ENCODE measurements at places on chromosomes 11 and 22.

DNA sequence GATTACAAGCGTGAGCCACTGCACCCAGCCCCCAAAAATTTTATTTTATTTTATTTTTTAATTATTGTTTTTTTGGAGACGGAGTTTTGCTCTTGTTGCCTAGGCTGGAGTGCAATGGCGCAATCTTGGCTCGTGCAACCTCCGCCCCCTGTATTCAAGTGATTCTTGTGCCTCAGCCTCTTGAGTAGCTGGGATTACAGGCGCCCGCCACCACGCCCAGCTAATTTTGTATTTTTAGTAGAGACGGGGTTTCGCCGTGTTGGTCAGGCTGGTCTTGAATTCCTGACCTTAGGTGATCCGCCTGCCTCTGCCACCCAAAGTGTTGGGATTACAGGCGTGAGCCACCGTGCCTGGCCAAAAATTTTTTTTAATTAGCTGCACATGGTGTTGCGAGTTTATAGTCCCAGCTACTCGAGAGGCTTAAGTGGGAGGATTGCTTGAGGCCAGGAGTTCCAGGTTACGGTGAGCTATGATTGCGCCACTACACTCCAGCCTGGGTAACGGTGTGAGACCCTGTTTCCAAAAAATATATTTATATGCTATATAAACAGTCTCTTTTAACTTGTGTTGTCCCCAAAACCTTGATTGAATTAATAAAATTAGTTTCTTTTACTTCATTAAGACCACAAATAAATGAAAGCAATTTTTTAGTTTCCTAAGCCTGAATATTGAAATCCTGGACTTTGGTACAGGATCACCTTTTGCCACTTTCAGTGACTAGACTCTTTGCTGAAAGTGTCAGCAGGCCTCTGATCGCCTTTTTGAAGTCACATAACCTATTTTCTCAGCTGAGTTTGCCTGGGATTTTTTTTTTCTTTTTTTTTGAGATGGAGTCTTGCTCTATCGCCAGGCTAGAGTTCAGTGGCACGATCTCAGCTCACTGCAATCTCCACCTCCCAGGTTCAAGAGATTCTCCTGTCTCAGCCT, 16.2 kb downstream of the ATG13 start:
- no peak for DNase-seq

- DNase-seq = no peak
Measured at GRCh38 chr22:26904483-26904882, 247.1 kb downstream of the MIAT start.

DNA sequence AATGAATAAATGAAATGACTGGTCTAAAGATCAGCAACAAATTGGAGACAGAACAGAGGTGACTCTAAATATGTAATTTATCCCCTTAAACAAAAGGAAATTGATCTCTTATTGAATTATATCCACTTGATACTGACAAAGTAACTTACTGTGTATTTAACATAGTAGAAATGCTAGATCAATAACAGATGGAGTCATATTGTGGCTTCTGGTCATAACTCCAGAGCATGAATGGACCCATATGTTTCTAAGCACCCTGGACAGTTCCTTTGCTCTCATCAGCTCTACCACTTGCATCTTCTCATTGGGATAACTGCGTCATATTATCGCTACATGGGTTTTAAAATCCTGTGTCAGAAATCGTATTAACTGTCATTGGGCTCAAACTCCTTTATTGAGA, 222.3 kb downstream of the ETS1 start:
- DNase-seq = no peak

DNA sequence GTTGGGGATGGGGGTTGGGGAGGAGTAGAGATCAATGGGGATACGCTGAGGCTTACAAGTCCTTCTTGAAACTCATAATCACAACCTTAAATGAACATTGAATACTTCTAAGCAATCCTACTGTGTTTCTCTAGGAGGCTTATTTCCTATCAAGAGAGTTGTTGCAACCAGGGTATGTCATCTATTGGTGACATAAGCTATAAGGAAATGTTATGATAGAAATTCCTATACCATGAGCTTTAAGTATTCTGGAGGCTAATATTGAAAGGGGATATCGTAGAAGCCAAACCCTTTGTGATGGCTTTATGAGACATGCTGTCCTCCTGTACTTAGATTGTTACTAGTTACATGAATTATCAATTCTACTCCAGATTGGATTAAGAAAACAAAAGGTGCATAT, 72.9 kb downstream of the DKK3 start:
- DNase-seq = no peak

DNA sequence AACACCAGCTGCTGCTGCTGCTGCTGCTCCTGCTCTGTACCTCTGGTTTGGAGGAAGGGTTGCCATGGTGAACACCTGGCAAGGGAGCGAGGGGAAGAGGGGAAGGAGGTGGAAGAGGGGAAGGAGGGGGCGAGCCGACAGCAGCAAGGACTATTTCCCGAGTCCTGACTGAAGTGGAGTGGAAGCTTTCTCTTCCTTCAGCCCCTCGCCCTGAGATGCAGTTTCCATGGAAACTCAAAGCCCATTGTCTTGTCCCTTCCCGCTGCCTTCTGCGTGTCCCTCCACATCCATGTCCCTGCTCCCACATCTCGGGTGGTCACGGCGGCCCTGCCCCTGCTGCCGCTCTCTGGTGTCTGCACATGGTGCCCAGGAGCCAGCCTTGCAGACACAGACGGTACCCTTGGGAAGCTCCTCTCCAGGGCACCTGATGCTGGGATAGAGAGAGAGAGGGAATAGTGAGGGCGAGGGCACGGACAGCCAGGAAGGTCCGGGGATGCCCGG, 28.6 kb downstream of the FAM83F start:
- DNase-seq = no peak

DNA sequence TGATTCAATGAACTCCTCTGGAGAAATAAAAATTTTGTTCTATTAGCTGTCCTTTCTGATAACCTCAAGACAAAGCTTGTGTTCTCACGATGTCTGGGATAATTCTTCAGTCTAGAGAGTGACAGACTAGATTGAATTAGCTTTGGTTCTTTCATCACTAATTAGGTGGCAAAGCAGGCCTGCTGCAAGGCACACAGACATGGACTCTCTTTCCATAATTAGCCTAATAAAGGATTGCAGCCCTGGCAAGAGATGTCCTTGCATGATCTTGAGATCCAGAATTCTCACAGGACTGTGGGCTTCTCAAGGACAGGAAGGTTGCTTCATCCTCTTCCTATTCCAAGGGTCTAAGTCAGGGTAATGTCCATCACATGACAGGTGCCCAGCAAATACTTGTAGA, 245.6 kb upstream of the ZC3H12C start:
- no peak for DNase-seq

DNA sequence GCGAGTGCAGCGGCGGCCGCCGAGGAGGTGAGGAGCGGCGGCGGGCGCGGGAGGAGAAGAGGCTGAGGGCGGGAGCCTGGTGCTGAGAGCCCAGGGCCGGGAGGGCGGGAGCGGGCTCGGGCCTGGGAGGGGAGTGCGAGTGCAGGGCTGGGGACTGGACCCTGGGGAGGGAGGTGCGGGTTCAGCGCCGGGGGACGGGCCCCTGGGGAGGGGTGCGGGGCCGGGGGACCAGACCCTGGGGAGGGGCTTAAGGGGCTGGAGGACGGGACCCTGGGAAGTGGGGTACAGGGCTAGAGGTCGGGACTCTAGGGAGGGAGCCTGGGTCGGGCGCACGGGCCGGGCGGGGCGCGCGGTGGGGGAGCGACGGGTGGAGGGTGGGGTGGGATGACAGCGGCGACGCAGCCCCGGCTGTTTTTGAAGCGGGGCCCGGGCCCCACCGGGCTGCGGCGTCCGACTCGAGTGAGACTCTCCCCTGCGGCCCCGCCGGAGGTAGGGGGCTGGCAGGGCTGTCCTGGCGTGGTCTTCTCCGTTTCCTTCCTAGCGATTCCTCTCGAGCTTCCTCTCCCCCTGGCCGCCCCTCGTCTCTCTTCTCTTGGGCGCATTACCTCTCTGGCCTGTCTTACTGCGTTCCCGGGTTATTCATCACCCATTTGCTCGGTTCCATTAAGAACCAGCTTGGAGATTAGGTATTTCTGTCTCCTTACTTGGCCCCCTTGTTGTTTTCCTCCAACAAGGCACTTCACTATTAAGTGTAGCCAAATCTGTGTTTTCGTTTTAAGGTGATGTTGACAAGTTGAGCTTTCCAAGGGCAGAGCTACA, 754 bp downstream of the NUP50 start:
- no peak for DNase-seq

DNA sequence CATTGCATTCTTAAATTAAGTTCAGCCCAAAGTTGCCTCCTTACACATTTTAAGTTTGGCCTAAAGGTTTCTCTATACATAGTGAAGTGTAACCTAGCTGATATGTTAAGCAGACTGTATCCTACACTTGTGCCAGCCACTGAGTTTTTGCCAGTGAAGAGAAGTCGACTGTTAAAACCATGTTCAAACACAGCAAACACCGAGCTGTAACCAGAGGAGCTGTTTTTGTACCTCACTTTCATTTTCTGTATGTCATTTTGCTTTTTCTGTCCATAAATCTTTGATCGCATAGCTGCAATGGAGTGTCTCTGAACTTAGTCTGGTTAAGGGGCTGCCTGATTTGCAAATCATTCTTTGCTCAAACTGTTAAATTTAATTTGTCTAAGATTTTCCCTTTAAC, 403.7 kb downstream of the LUZP2 start:
- DNase-seq = no peak

DNA sequence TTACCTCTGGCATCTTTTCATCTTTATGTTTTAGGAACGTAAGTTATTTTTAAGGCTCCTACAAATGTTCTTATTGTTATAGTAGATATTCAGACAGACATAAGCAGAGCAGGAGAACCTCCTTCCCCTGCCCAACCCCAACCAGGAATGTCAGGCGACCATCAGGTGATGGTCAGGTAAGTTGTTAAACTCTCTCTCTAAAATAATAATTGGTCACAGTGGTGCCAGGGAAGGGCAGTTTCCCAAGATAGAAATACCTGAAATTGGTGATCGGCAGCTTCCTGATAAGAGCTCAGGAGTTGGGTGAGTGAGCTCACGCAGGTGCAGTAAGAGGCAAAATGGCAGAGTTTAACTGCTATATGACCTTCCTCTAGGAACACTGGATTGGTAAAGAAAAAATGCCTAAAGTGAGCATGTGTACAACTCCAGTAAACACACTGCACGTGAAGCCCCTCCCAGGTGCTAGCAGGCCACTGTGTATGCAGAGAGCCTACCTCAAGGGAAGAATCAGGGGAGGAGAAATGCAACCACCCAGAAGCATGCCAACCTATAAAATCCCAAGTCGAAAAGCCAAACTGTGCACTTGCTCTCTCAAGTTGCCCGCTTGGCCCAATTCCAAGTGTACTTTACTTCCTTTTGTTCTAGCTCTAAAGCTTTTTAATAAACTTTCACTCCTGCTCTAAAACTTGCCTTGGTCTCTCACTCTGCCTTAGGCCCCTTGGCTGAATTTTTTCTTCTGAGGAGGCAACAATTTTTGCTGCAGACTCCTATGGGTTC, 273.9 kb downstream of the SBF2 start:
- DNase-seq = no peak

GRCh38 chr11:10366568-10367331, 61.9 kb downstream of the ADM start:
- peak; percentile 86 for DNase-seq

DNA sequence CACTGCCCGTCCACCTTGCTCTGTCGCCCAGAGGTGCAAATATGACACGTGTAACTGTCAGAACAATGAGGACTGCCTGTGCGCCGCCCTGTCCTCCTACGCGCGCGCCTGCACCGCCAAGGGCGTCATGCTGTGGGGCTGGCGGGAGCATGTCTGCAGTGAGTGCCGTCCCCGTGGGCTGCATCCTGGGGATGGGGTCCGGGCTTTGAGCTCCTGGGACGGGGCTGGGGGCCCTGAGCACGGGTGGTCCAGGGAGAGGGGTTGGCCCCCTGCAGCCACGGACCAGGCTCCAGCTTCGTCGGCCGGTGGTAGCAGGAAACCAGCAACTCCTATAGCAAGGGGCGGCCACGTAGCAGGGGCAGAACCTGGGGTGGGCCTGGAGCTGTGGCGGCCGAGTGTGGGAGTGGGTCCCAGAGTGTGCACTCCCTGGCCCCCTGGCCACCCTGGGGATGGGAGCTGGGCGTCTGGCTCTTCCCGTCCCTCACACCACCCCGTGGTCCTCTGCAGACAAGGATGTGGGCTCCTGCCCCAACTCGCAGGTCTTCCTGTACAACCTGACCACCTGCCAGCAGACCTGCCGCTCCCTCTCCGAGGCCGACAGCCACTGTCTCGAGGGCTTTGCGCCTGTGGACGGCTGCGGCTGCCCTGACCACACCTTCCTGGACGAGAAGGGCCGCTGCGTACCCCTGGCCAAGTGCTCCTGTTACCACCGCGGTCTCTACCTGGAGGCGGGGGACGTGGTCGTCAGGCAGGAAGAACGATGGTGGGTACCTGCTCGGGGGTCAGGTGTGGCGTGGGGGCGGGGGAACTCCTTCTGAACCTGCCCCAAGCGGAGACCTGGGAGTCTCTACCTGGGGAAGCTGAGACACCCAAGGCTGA, 10.1 kb downstream of the MUC2 start:
- peak; percentile 47 for DNase-seq

- DNase-seq = no peak
Measured at GRCh38 chr22:46687048-46687444, 51.0 kb downstream of the CERK start.

DNA sequence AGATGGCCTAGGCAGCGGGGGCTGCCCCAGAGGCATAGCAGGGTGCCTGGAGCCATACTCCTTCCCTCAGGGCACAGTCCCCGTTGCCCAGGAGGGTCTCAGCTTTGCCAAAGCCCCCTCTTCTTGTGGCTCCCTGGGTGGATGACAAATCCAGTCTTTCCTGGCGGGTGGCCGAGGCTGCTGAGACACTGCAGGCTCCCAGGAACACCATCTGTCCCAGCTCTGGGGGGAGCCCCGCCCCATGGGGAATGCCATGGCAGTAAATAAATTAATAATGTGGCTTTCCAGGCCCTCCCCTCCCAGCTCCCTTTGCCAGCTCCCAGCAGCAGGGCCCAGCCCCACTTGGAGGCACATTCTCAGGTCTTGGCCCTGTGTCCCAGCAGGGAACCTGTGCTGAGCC, 45.0 kb downstream of the PDE2A start:
- DNase-seq = no peak

DNA sequence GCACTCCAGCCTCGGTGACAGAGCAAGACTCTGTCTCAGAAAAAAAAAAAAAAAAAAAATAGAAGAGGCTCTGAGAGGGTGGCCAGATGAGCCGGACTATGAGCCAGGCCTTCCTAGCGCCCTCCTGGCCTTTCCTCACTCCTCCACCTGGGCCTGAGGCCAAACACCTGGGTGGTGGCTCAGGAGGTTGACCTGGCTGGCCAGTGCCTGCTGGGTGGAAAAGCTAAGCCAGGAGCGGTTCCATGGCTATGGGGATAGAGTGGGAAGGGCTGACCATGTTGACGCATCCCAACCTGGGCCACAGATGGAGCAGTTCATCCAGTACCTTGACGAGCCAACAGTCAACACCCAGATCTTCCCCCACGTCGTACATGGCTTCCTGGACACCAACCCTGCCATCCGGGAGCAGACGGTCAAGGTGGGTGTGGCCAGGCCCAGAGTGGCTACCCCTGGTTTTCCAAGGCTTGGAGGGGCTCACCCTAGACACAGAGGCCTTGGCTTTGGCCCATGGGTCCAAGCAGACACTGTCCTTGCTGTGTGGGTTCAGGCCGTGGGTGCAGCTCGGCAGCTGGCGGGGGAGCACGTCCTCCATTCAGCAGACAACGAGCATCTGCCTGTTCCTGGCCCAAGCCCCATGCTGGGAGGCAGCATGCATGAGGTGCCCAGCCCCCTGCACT, 7.6 kb downstream of the SCYL1 start:
- no peak for DNase-seq
